ENCODE measurements at places on chromosomes 3 and 15.
A peak's percentile ranks its signal among the peaks of the same experiment; 100 is the strongest.

DNA sequence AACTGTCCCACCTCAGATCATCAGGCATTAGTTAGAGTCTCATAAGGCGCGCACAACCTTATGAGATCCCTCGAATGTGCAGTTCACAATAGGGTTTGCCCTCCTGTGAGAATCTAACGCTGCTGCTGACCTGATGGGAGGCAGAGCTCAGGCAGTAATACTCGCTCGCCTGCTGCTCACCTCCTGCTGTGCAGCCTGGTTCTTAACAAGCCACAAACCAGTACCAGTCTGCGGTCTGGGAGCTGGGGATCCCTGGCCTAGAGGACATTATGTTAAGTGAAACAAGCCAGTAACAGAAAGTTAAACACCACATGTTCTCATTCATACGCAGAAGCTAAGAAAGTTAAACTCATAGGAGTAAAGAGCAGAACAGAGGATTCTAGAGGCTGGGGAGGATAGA, 47.0 kb downstream of the MAP3K13 start:
- no peak for DNase-seq

DNA sequence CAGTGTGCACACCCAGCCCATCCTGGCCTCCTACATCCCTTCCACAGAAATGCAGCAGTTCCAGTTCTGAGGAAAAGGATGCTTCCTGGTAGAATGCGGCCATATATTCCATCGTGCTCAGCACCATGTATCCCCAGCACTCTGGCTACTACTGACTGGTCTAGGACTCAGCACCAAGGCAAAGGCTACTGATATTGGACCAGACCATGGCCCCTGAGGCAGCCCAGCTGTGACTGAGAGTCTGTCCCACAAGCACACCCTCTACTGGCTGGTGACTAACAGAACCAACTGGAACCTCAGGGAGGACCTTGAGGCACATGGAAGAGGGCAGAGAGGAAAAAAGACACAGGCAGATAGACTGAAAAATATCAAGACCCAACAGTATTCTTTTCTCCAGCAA, 30.0 kb downstream of the TARS3 start:
- DNase-seq, result no peak

DNA sequence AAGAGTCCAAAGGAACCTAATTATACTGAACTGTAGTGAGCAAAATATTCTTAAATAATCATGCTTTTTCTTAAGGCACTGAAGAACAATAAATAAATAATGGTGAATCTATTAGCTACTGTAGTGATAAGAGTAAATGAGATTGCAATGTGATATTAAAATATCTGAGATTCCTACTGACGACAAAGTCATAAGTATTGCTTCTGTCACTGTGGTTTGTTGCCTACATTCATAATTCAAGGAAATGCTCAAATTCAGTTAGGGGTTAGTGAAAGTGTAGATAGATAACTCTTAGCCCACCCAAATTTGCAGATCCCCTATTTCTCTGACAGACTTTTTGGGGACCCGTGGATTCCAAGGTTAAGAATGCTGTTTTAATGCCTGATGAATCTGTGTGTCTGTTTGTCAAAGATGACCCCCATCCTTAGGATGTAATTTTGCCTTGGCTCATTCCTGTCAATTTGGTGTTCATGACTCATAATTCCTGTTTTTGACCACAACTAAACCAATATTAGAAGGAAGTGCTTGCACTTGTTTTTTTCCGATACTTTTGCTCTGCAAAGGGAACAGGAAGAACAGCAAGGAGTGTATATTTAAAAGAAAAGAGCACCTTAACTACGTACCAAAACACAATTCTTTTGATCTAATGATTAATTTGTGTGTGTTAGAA, 86.7 kb downstream of the MAGI1 start:
- DNase-seq, result no peak

DNA sequence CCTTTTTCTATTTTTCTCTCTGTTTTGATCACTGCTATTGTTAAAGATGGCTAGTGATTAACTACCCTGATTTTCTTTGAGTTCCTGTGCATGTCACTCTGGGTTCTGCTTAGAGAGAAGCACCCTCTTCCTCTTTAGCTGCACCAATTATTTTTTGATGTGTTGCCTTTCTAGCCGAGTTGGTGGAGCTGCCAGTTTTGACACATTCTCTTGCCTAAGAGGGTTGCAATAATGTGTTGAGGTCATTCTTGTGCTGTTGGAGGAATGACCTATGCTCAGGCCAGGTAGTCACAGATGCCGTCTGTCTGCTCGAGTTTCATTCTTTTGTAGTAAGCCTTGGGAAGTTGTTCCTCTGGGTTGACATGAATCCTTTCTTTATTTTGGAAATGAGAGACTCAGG, 84.6 kb upstream of the DPH6 start:
- no peak for DNase-seq

GRCh38 chr15:48798319-48798718, 12.6 kb downstream of the CEP152 start:
- peak; percentile 79 for DNase-seq

DNA sequence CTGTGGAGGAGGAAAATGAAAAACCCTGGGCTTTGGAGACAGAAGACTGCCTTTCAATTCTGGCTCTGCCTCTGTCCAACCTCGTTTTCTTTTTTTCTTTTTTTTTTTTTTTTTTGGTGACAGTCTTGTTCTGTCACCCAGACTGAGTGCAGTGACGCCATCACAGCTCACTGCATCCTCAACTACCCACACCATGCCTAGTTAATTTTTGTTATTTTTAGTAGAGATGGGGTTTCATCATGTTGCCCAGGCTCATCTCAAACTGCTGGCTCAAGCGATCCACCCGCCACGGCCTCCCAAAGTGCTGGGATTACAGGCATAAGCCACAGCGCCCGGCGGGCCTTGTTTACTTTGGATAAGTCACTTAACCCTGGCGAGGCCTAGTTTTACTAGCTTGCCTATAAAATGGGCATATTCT, 66.3 kb upstream of the SLC25A26 start:
- DNase-seq, result no peak

DNA sequence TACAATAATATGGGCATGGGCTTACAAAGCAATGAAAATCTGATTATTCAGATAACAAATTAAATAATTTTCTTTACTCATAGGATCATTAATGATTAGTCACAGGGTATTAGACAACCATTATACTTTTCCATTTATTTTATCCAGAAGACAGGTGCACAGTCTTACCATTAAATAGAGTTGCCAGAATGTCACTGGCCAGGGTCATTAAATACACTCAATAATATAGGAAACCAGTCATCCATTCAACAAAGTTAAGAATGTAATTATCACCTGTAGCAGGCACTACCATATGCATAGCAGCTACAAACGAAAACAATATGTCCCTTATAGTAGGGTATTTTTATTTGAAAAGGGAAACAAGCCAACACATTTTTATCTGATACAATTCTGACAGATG, 16.1 kb downstream of the ROBO1 start:
- DNase-seq, result no peak

DNA sequence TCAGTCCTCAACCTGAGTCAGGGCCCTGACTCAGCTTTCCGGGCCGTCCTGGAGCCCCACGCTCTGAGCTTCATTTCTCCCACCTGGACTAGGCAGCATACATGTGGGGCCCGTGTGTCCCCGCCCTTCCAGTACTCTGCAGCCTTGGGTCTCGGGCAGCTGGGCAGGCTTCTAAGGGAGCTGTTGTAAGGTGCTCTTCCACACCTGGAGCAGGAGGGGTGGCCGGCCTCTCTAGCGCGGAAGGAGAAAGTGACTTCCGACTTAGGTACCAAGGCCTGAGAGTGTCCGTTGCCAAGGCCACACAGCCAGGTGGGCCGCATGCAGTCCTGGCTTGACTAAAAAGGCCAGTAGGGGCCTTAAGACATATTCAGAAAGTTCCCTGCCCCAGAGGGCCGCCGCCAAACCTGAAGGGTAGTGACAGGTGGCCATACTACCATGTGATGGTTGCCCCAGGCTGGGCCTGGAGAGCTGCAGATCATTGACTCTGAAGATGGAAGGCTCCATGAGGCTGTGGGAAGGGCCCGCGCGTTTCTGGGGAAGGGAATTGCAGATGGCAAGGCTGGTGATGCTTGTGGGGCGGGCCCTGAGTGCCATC, 9.4 kb upstream of the SEMA3B start:
- no peak for DNase-seq

Measured in NCI-H1417 treated with DMSO at 0.1 percent for 48 hours (cell line).